Sigmoid colon (tissue), 7 donors: ENCODE measurements at places on chromosomes 5 and 9.

DNA sequence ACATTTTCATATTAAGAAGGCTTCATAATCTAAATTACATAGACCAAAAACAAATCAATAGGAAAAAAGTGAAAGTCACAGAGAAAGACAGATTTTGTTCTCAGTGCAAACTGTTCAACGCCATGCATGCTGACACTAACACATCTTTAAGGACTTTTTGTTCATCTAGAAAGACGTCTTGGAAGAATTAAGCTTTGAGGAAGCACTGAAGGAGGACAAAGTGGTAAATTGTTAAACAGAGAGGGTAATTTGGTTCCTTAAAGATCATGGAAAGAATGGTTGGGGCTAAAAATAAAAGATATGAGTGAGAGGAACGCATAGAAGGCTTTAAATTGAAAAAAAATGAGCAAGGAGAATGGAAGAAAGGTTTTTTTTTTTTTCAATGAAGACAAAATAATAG, 9.1 kb downstream of the MEGF9 start:
- no peak for DNase-seq

DNA sequence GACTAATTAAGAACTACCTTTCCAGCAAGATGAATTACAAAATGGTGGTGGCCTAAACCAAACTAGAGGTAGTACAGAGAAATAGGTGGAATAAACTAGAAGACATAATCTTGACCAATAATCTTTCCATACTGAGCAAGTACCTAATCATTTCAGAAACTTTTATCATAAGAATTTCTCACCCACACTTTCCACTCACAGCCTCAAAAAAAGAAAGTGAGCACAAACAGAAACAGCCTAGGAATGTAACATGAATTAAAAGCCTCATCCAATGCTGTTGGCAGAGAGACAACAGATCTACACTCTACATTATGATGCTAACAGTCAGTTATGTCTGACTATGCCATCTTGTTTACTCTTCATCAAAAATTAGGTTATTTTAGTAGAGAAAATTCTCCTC, 1.3 kb downstream of the RNF38 start:
- DNase-seq, result no peak

DNA sequence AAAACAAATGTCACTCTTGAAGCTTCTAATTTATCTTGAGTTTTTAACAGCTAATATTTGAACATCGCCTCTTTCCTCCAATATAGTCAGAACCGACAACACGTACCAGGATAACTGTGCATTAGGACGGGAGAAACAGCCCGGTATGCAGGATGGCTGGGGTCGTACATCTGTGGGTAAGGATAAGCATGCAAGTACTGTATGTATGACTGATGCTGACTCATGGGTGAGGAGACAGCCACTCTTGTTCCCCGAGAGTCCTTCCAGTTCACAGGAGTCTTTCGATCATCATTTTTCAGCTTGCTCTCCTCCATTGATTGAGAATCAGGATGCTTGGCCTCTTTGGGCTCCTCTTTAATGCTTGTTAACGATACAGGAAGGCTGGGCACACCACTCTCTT, 102.3 kb downstream of the ZNF608 start:
- DNase-seq, result no peak

DNA sequence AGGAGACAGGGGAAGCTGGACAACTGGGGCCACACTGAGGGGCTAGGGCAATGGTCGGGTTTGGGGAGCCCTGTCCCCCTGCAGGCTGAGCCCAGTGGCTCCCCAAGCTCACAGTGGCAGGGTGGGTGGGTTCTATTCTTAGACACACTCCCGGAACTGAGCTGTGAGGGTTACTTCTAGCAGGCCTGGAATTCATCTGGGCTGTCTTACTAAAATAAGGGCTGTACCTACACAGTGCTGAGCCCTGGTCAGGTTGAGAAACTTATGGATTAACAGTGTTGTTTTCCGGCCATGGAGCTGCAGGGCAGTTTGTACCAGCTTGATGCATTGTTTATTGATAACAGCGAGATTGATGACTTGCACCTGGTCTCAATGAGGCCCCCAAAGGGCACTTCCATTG, 58.8 kb downstream of the C5orf15 start:
- no peak for DNase-seq

DNA sequence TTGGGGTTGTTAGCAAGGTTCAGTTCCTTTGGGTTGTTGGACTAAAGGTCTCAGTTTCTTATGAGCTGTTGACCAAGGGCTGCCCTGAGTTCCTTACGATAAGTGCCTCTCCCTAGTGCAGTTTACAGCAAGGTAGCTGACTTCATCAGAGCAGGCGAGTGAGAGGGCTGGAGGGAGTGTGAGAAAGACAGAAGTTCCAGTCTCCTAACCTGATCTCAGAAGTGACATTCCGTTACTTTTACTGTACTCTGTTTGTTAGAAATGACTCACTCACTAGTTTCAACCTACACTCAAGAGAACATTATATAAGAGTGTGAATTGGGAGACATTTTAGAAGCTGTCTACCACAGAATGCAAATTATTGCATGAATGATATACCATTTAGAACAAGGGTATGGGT, 21.2 kb upstream of the IL31RA start:
- DNase-seq, result no peak

GRCh38 chr9:69222970-69223369, 48.9 kb downstream of the TJP2 start:
- DNase-seq, result no peak

- no peak for DNase-seq
These were observed 75.2 kb downstream of the CDH6 start for GRCh38 chr5:31268686-31269085.

DNA sequence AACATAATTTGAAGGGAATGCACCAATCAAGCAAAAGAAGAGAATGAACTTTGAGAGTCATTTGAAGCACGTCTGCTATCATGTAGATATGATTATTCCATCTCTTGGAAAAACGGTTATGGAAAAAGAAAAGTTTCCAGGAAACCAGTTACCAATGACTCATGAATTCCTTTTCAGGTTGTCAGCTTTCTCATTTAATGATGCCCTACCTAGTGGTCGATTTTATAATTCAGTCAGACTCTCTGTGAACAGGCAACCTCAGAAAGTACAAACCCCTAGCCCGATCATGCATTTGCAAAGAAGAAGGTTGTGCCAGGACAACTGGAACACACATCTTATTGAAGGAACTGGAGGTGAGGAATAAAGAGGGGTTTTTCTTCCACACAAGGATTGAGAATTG, 355.1 kb upstream of the GRIA1 start:
- no peak for DNase-seq

DNA sequence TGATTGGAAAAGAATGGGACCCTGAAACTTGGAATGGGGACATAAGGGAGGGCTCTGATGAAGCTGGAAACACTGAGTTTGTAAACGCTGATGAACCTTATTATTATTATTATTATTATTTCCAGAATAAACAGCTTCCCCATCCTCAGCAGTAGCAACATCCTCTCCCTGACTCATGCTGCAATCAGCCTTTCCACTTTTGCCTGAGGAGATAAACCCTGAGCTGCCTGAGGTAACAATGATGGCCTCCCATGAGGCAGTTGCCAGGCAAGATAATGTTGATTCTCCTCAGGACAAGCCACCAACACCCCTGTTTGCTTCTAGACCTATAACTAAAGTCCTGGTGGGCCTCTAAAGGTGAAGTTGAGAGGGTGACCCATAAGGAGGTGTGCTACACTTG, 139.2 kb upstream of the ATP10B start:
- DNase-seq, result no peak

DNA sequence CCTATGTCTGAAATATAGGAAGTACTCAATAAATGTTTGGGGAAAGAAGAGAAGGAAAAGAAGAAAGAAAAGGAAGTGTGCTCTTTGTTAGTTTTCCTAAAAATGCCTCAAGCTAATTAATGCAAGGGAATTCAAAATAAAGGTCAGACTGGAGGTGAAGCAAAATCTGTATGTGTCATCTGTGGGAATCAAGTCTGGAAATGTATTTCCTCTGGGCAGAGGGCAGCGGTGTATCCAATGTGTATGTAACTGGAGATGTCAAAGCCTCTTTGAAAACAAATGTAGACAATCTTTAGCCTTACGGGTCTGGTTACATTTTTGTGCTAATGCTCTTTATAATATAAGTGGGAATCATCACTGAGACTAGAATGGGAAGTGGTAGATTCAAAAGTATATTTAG, 471.4 kb downstream of the MAN2A1 start:
- DNase-seq, result no peak

GRCh38 chr9:34982361-34982760, 7.2 kb upstream of the DNAJB5 start:
- DNase-seq, result no peak

GRCh38 chr9:75378036-75378435, 289.7 kb downstream of the OSTF1 start:
- DNase-seq, result peak; percentile 76

GRCh38 chr5:141816598-141817399, 61.4 kb downstream of the PCDH1 start:
- no peak for DNase-seq

GRCh38 chr5:108146222-108146621, 235.7 kb downstream of the FBXL17 start:
- no peak for DNase-seq

GRCh38 chr9:111063332-111063731, 25.1 kb upstream of the LPAR1 start:
- no peak for DNase-seq
